ENCODE measurements at places on chromosomes 16 and 17.
A peak's percentile ranks its signal among the peaks of the same experiment; 100 is the strongest.

- no peak for DNase-seq
Measured at GRCh38 chr17:39051001-39051585, 83.9 kb upstream of the FBXO47 start.

- no peak for DNase-seq
Measured at GRCh38 chr16:81515721-81516120, 71.1 kb downstream of the CMIP start.

DNA sequence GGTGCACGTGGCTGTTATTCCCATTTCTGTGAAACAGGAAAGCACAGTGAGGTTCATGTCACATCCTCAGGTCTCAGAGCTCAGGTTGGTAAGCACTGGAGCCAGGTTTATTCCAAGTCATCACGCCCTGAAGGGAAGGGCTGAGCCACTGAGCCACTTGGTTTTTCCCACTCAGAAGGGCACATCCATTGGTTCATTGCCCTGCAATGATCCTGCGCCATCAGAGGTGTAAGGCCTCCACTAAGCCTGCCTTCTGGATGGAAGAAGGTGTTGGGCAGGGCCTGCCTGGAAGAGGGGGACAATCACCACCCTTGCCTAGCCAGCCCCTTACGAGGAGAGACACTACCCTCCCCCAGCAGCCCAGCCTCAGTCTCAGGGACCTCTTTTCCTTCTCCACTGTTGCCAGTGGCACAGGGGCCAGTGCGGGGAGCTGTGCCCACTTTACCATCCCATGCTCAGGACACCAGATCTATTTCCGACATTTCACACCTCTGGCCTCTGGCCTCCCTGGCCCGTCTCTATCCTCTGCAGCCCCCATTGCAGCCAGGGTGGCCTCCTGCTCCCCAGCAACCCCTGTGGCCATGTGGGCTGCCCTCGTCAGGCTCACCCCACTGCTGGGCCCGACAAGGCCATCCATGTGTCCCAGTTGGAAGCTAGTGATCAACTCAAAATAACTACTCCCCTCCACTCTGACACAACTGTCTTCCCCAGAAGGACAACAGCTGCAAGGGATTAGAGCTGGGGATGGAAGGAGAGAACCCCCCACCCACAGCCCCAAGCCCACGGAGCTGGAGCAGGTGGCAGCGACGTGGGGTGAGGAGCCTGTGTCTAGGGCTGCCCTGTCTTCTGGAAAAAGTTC lies 29.9 kb downstream of the CFAP20 start:
- no peak for DNase-seq

DNA sequence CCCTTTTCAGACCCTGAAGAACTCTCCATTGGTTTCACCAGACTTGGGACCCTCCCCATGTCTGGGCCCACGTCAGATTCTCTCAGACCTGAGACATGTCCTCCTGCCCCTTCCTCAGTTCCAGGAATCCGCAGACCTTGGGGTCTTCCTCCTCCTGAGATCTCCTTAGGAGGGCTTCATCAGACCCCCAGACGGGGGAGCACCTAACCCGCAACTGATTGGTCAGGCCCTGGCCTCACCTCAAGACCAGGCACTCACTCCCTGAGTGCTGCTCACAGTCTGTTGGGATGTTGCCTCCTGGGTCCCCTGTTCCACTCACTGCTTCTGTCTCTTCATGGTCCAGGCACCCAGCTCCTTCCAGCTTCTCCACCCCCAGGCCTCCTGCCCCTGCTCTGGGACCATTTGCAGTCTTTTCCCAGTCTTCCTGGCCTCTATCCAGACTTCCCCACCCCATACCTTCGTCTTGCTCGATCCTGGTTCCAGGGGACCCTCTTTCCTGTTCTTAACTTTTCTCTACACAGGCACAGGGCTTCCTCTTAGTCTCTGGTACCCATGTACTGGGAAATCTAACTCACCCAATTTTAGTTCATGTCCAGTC lies 1.2 kb downstream of the GID4 start:
- no peak for DNase-seq

- peak; percentile 99 for DNase-seq
Measured at GRCh38 chr17:7572588-7573323, 6.7 kb upstream of the CD68 start.

- DNase-seq = no peak
Measured at GRCh38 chr16:57042157-57043111, 49.9 kb upstream of the CPNE2 start.

DNA sequence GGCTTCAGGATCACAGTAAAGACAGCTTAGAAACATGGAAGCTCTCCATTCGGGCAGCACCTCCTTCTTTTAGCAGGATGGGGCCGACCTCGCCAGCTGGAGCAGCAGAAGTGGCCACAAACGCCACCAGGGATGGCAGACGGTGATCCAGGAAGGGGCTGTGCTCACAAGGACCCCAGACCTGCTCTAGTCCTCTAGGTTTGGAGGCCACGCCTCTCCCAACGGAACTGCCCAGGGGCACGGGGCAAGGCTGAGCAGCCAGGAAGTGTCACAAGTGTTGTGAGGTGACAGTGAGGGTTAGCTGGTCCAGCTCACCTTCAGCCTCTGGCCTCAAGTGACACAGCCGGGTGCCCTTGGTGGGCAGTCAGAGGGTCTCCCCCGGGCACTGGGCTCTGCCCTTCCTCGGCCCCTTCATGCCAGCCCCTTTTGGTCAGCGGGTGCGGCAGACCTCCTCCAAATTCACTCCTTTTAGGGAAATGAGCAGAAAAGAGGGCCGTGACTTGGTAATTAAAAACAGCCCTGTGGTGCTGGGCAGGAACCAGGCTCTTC lies 20.4 kb downstream of the CEP295NL start:
- no peak for DNase-seq

All from globus pallidus (tissue), 1 donor.